ENCODE measurements at places on chromosomes 2 and 18. TPM values are rescaled to one million over a fixed set of nuclear protein-coding genes. Genes with fewer than 3 reads are reported as not detected.

ALPI gene
- not detected for total RNA-seq

RUFY4 gene
- 0.21 TPM for total RNA-seq

RAB27B gene
- 38.3 TPM for total RNA-seq

IL18R1 gene
- 1.5 TPM for total RNA-seq

MEP1B gene
- total RNA-seq, result not detected

NEB gene
- 50.0 TPM for total RNA-seq

CNGA3 gene
- total RNA-seq, result not detected

GLI2 gene
- 1.4 TPM for total RNA-seq

HMSD gene
- 11.9 TPM for total RNA-seq

NLRC4 gene
- not detected for total RNA-seq

IL37 gene
- 2.0 TPM for total RNA-seq

COBLL1 gene
- 56.9 TPM for total RNA-seq

ZNF385B gene
- total RNA-seq, result 0.86 TPM

REG3A gene
- total RNA-seq, result not detected

PTPRN gene
- total RNA-seq, result not detected

DSG3 gene
- 1.8 TPM for total RNA-seq

CFAP65 gene
- 1.3 TPM for total RNA-seq

SCN7A gene
- total RNA-seq, result not detected

ALPP gene
- total RNA-seq, result not detected

ADD2 gene
- total RNA-seq, result 0.14 TPM

GULP1 gene
- total RNA-seq, result 94.4 TPM

RIT2 gene
- total RNA-seq, result not detected

EPAS1 gene
- total RNA-seq, result 28.1 TPM

CMPK2 gene
- 26.6 TPM for total RNA-seq

LRATD1 gene
- 14.2 TPM for total RNA-seq

GRHL1 gene
- total RNA-seq, result 11.7 TPM

GKN1 gene
- not detected for total RNA-seq

RANBP2 gene
- 67.9 TPM for total RNA-seq

PXDN gene
- total RNA-seq, result not detected

BCL2 gene
- total RNA-seq, result 4.0 TPM

LRRC30 gene
- not detected for total RNA-seq

MBOAT2 gene
- total RNA-seq, result 40.9 TPM

TSPYL6 gene
- total RNA-seq, result not detected

SLC14A1 gene
- not detected for total RNA-seq

TXNDC2 gene
- not detected for total RNA-seq

TOGARAM2 gene
- 0.47 TPM for total RNA-seq

SIX3 gene
- not detected for total RNA-seq

MAP3K19 gene
- total RNA-seq, result not detected

GPR45 gene
- not detected for total RNA-seq

ELOA2 gene
- not detected for total RNA-seq

ABCB11 gene
- total RNA-seq, result 2.1 TPM

LRP1B gene
- total RNA-seq, result 0.05 TPM

PLGLB2 gene
- total RNA-seq, result 1.7 TPM

TLX2 gene
- total RNA-seq, result not detected

CAPN14 gene
- 0.35 TPM for total RNA-seq

EVA1A gene
- not detected for total RNA-seq

NTSR2 gene
- total RNA-seq, result not detected

SLC4A5 gene
- total RNA-seq, result 7.0 TPM

GREB1L gene
- total RNA-seq, result 3.8 TPM
